T-helper 1 cell (primary cell): ENCODE measurements at places on chromosomes 4 and X.

- no peak for DNase-seq
Measured at GRCh38 chr4:128386761-128387599, 99.4 kb upstream of the PGRMC2 start.

- no peak for DNase-seq
Measured at GRCh38 chr4:105191621-105192210, 45.0 kb downstream of the TET2 start.

- DNase-seq: no peak
Measured at GRCh38 chrX:5829060-5829459, 399.6 kb downstream of the NLGN4X start.

DNA sequence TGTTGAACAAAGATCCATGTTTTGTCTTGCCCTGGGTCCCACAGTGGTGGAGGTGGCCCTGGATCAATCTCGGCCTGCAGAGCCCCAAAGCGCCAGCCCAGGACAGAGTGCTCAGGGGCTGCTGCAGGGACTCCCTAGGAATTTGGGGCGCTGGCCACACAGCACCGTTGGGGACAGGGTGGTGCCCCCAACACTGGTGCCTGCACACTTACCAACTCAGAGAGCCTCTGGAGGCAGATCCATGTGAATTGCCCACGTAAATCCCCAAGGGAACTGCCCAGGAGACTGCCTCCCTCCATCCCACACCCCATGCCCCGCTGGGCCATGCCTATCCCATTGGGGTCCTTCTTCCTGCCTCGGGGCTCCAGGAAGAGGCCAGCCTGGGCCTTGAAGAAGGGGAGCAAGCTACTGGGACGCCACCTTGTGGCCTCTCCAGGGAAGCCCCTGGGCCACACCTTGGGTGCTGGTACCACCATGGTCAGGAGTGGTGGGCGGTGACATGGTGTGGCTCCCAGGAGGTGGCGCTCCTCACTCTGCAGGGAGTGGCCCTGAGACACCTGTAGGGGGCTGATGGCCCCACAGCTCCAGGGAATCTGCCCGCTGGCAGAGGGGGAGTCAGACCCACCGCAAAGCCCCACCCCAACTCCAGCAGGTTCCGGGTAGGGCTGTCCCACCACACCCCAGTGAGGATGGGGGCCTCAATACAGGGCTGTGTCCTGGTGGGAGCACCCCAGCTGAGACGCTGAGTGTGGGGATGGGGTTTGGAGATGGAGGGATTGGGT, 22.8 kb downstream of the CFAP99 start:
- no peak for DNase-seq

DNA sequence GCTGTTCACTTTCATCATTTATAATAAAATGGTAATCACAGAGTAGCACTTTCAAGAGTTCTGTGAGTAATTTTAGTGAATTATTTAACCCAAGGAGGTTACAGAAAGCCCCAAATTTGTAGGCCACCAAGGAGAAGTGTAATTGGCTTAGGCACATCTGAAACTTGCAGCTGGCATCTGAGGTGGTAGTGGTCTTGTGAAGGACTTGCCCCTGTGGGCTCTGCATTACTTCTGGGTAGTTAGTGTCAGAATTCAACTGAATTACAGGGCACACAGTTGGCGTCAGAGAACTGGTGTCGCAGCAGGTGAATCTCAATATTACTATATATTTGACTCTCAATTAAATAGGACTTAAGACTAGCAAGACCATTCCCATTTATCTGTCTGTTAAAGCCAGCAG, 36.9 kb downstream of the GPR174 start:
- DNase-seq: no peak

- no peak for DNase-seq
Measured at GRCh38 chr4:89110541-89110985, 770 bp upstream of the TIGD2 start.

GRCh38 chr4:2954358-2955185, 8.6 kb downstream of the NOP14 start:
- peak; percentile 47 for DNase-seq

GRCh38 chr4:184380707-184381106, 93.6 kb downstream of the IRF2 start:
- DNase-seq: no peak
